ENCODE measurements at places on chromosomes 1 and 21. TPM values are rescaled to one million over a fixed set of nuclear protein-coding genes. Genes with fewer than 3 reads are reported as not detected.

GRCh38 chr1:229406798-229407197, 27.1 kb downstream of the ACTA1 start:
- no peak for DNase-seq

DNA sequence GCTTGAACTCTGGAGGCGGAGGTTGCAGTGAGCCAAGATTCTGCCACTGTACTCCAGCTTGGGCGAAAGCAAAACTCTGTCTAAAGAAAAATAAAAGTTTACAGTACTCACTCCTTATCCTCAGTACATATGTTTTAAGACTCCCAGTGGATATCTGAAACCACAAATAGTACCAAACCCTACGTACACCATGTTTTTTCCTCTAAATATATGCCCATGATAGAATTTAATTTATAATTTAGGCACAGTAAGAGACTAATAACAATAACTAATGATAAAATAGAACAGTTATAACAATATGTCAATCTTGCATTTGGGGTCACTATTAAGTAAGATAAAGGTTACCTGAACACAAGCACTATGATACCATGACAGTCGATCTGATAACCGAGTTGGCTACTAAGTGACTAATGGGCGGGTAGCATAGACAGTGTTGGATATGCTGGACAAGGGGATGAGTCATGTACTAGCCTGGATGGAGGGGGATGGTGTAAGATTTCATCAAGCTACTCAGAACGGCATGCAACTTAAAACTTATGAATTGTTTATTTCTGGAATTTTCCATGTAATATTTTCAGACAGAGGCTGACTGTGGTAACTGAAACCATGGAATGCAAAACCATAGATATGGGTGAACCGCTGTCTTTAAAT, 43.7 kb downstream of the ST7L start:
- DNase-seq, result no peak

DNA sequence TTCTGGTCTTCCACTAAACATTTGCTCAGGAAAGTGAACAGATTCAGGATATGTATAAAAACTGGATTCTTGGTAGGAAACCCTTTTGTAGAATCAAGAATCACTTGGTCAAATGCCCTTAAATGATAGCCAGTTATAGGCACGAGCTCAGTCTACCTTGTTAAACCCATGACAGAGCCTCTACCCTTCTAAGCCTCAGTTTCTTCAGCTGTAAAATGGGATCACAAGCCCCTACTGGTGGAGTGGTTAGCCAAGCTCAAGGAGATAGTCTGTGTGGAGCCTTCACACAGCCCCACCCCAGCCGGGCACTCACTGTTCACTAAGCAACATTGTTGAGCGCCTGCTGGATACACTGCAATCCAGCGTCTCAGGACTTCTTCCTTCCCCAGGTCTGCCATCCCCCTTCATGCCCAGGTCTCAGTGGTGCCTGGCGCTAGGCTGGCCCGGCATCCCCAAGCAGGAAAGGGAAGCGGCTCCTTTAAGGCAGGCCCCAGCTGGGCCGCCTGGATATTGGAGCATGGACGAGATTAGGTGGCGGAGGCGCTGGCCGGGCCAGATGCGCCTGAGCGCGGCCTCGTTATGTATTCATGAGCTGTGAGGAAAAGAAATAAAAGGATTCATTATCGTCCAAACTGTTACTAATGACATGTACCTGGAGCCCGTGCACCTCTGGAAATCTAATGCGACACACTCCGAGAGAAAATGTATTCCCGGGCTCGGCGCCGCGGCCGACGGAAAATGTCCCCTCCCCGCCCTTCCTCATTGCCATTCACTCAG, 75.6 kb downstream of the TAS1R2 start:
- no peak for DNase-seq

The OR10J1 gene
- not detected for total RNA-seq

The AMY1B gene
- not detected for total RNA-seq

The ERICH3 gene
- not detected for total RNA-seq
